Putamen (tissue), 1 donor: ENCODE measurements at places on chromosomes 3 and 15.

DNA sequence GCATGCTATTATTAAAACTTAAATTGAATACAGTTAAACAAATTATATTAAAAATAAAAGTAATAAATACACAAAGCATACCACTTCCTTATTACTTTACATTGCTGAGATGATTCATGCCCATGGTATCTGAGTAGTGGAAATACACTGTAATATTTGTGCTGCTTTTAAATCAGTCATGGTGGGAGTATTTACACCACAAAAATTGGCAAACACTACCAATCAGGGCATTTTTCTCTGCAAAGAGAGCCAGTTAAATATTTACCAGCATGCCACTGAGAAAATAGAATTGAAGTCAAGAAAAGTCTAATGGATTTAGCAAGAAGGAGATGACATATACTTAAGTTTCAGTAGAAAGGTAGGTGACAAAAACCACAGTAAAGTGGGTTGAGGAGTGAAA lies 19.6 kb downstream of the PPARG start:
- no peak for DNase-seq

- no peak for DNase-seq
Observed at GRCh38 chr3:47404431-47404876, 23.6 kb downstream of the PTPN23 start.

DNA sequence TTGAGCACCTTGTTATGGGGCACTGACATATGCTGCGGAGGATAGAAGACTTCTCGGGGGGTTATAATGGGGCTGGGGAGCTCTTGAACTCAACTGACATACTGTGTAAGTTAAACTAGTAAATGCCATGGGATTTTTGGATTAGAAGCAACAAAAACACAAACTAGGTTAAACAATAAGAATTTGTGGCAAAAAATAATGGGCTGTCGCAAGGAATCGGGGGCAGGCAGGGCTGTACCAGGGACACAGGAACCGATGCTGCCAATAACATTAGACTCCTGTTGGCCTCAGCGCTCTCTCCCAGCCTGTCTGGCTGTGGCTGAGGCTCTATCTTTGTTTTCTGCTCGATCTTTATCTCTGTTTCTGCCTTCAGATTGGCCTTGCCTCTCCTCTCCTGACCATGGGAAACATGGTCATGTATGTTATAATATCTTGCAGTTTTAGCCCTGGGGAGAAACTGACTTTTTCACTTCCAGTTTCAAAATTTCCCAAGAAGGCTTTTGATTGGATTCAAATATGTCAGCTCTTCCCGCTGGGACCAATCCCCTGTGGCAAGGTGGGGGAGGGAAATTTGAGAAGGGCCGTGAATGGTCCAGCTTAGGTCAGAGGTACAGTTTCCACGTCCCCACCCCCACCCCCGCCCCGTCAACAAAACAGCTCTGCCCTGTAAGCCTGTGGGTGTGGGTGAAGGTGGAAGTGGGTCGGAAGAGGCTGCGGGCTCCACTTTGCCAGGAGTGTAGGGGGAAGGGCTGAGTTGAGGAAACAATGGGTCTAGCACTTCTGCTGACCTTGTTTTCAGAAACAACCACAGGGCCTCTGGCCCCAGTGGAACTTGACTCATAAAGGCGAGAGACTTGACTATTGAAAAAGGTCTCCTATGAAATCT lies 161.1 kb upstream of the TBL1XR1 start:
- peak; percentile 58 for DNase-seq

DNA sequence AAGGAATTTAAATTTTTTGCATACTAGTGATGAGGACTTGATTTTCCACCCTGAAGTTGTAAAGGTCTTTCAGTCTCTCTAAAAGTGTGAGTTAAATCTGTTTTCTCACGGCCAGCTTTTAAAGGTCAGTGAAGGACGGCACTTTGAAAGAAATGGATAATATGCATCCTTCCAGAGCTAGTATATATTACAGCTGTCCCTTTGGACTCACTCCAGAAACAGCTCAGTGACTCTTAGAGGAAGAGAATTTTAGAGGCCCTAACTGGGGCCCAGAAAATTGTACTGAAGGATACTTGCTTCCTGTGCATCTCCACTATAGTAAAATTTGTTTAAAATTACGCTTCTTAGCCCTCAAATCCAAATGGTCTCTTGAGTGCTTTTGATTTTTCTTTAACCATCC lies 41.6 kb downstream of the PIK3CA start:
- no peak for DNase-seq

- no peak for DNase-seq
Observed at GRCh38 chr15:95131131-95131556, 899.8 kb downstream of the MCTP2 start.

- no peak for DNase-seq
Observed at GRCh38 chr3:43531835-43532234, 90.0 kb downstream of the ANO10 start.
